Tongue (tissue), 3 donors: ENCODE measurements at places on chromosomes 12 and 14.
A peak's percentile ranks its signal among the peaks of the same experiment; 100 is the strongest.

DNA sequence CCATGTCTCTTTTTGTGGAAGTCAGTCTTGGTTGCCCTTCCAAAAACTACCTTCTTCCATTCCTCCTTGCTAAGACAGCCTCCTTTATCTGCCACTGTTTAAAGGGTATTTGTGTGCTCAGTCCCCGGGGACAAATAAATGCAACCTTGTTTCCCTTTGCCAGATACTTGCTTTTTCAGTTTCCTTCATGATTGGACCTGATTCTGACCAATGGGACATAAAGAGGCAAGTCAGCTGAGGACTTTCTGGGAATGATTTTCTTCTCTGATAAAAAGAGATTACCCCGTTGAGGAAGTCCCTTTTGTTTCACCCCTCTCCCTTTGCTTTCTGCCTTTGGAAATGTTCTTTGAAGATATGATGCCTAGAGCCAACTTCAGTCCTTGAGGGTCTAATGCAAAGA is 7.4 kb upstream of the TUBA1B start:
- DNase-seq: no peak

DNA sequence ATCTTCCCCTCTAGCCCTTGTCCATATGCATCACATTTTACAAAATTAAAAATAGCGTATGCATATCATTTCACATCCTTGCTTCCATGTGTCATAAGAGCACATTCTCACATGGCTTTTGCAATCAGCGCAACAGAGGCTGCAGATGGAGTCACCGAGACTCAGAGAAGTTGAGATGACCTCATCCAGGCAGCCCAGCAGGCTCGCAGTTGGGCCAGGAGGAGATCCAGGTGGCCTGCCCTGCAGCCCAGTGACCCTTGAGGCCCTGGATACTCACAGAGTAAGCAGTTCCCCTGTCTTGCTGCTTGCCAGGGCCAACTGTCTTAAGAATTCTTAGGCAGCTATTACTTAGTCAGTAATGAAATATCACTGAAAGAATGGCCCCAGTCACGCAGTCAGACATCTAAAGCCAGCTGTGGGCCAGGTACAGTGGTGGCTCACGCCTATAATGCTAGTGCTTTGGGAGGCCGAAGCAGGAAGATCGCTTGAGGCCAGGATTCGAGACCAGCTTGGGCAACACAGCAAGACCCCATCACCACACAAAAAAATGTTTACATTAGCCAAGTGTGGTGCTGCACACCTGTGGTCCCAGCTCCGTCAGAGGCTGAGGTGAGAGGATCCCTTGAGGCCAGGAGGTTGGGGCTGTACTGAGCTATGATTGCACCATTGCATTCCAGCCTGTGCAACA is 9.1 kb downstream of the CAMKK2 start:
- DNase-seq: no peak

- peak; percentile 88 for DNase-seq
Observed at GRCh38 chr12:124389138-124389724, 94.3 kb downstream of the RFLNA start.

- no peak for DNase-seq
Observed at GRCh38 chr14:35471803-35472202, 62.2 kb upstream of the INSM2 start.

- DNase-seq: peak; percentile 97
Observed at GRCh38 chr12:94459728-94460615, at the start of gene CEP83. Gene CEP83 (minus strand): TSS chr12:94459867. CDS start chr12:94412490, 47,377 bp downstream.

DNA sequence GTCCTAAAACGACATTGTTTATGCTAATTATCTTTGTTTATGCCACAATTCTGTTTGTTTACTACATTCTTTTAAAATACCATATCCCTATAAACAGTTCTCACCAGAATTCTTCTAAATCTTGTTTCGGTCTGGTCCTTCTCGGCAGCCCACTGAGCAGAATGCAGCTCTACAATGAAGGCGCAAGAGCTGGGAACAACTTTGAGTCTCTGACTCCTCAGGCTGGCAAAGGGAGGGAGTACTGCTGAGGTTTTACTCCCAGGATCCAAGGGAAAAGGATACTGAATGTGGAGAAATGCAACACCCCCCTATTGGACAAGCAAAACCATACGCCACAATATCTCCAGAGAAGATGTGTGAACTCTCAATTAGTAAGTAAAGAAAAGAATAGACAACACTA is 5.4 kb downstream of the SOX5 start:
- DNase-seq: peak; percentile 30
